Cortex of kidney (tissue), 1 donor: ENCODE measurements at places on chromosomes 13 and 19.

DNA sequence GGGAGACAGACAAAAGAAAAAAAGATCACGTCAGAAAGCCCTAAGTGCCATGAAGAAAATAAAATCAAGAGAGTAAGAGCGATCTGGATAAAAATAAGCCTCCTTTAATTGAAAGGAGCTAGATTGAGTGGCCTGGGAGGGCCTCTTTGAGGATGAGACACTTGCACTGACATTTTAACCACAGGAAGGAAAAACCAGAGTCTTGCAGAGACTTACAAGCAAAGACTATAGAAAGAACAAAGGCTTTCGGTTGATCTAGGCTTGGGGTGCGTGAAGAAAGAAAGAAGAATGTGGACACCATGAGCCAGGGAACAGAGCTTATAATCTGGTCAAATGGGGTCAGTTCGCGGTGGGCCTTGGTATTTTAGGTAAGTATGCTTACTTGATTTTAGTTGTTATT is 342.7 kb downstream of the COG6 start:
- DNase-seq: no peak

- DNase-seq: no peak
These were observed 38.7 kb upstream of the FARP1 start for GRCh38 chr13:98103942-98104880.

DNA sequence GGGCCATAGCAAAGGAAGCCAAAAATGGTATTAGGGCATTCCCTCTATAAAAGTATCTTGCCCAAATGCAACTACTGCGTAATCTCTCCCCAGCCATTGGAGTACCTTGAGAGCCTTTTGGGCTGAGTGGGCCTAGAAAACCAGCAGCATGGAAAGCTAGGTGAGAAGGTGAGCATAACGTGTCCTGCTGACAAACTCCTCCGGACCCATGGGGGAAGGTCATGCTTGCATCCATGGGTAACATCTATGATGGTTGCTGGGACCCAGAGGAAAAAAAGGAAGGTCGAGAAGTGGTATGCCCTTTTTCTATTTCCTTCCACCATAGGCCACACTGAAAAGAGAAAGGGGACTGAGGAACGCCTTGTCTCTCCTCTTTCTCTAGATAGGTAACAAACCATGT is 57.4 kb downstream of the ZNF728 start:
- no peak for DNase-seq

DNA sequence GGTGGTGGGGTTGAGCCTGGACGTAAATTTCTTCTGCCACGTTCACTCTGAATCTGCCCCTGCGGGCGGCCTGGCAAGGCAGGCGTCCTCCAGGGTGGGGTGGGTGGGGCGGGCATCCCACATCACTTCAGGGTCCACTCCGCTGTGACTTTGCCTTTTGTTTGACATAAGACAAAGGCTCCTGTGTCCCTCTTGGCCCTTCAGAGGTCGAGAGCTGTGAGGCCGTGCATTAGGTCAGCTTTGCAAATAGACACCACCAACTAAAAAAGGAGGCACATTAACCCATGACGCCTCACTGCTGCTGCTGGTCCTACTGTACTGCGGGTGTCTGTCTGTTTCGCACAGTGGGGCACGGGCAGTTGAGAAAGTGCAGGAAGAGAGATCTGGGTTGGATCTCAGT is 10.5 kb upstream of the ZNF536 start:
- DNase-seq: no peak

DNA sequence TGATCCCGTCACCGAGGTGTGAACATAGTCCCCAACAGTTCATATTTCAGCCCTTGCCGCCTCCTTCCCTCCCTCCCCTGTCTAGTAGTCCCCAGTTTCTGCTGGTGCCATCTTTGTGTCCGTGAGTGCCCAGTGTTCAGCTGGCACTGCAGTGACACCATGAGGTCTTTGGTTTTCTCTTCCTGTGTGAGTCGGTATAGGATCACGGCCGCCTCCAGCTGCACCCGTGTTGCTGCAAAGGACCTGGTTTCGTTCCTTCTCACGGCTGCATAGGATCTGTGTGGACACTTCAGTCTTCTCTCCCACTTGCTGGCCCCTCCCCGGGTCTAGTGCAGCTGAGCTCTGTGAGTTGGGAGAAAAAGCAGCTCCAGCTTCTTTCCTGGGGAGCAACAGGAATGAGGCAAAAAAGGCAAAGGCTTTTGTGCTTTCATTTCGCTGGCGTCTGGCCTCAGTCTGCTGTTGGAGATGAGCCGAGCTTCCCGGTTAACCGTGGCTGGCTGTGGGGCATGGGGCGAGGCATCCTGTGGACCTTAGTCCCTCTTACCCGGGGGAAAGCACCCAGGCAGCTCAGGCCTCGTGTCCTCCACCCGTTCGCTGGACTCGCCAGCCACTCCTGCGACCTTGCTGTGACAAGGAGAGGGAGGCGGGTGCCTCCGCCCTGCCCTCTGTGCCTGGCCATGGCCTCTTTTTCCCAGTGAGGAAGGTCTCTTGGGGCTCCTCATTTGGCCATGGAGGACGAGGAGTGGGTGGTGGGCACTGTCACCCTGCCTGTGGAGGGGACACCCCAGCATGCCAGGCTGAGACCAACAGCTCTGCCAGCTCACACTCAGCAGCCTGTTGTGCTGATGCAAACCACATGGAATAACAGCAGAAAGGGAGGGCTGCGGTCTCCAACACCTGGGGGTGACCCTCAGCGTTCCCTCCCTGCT is 196.5 kb downstream of the TEX29 start:
- DNase-seq: no peak

DNA sequence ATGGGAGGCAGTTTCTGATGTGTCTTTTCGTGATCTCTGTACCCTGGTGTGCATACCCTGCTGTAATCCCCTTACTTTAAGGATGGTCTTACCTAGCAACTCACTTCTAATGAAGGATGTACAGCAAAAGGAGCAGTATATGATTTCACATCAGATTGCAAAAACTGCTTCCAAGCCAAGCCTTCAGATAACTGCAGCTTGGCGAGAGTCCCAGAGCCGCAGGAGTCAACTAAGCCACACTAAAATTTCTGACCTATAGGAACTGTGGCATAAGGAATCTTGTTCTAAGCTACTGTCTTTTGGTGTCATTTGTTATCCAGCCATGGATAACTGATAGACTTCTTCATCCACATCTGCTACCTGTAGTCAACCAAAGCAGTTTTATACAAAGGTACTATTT is 496.7 kb downstream of the GPC6 start:
- no peak for DNase-seq

DNA sequence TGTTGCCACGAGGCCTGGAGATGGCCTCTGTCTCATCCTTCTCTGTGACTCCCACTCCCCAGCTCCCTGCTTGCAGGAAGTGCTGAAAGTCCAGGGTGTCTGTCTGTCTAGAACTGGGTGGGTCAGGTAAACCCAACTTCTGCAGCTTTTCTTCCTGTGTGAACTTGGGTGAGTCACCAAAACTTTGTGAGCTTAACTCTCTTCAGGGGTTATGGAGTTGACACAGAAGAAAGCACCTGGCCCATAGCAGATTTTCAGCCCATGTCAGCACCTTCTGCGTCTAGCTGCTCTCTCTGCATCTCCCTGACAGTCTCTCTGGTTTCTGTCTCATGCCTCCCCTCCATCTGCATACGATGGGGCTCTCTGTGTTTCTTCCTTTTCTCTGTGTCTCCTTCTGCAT is 4.2 kb upstream of the CACNG7 start:
- no peak for DNase-seq
